M059J (cell line): ENCODE measurements at places on chromosomes 6 and 20. TPM values are rescaled to one million over a fixed set of nuclear protein-coding genes. Genes with fewer than 3 reads are reported as not detected.
A peak's percentile ranks its signal among the peaks of the same experiment; 100 is the strongest.

DNA sequence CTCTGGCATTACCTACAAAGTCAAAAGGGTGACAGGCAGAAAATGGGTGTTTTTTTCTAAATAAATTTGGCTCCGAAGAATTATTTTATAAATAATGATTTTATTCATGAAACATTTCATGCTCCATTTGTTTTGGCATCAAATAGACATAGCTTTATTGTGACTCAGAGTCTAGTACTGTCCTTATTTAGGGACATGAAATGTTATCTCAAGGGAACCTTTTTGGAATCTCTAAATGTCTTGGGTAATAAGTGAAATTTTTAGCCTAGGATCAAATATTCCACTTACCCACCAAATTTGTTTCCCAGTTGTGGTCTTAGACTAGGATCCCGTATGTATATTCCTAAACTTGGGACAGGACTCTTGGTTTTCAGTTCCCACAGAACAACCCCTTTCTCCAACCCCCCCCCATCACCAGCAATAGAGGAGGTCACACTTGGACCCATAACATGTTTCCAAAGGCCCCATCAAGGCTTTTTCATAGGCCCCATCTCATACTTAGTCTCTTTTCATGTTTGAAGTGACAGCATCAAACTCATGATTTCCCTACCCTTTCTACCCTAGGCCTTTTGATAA is 81.8 kb downstream of the JAG1 start:
- peak; percentile 70 for DNase-seq

The CRISP3 gene
- not detected in 2 replicates for total RNA-seq

DNA sequence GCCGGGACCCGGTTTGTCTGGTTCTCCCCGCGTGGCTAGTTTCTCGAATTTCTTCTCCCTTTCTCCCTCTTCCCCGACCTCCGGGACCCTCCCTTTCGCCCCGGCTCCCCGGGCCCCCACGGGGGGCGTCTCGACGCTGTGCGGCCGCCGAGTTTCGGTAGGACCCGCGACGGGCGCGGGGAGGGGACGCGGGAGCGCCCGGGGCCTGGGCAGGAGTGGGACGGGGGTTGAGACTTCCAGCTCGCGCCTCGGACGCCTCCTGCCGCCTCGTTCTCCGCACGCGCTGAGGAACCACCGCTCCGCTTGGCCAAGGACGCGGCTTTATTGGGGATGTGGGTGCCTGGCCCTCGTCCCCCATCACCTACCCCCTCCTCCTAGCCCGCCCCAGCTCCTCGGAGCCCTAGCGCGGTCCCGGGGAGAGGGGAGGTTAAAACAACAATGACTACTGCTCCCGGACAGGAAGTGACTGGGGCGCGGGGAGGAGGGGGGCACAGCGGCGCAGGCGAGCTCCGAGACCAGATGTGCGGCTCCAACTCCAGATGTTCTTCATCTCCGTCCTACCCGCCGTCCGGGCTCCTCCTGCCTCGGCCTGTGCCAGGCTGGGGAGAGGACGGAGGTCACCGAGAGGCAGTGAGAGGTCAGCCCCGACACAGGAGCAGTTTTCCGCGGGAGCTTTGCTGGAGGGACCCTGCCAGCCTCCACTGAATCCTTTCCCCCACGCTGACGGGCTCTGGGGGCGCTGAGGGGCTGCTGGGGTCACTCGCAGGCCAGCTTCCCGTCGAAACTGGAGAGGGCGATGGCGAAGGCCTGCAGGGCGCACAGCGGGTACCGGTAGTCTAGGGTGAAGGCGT is 917 bp upstream of the TEAD3 start:
- peak; percentile 77 for DNase-seq

The CHD6 gene
- total RNA-seq: 16.8 and 25.6 TPM in 2 replicates

DNA sequence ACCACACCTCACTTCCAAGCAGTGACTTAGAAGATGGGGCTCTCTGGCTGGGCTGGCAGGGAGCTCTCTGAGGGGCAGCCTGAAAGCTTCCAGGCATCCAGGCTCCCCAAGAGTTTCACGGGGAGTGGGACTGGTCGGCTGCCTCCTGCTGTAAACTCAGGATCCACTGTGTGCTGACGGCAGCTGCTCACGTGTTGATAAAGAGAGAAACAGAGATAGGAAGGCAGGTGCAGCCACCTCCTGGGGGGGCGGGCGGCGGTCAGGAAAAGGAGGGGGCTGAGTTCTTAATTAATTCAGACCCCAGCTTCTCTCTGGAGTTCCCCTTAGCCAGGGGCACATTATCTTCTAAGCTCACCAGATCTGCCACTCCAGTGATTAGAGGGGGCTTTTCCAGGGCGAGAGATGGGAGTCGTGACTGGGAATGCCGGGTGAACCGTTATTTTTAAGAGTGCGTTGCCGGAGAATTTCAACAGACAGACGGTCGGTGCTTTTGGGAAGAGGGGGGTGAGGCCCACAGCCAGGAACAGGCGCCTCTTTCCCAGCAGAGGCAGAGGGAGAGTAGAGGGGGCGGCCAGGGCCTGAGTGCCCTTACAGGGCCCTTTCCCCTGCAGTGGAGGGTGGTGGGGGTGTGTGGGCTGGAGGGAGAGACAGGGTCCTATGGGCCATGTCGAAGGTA is 70.9 kb downstream of the CD40 start:
- no peak for DNase-seq

GRCh38 chr20:44053046-44053445 is 133.9 kb downstream of the JPH2 start:
- no peak for DNase-seq

GRCh38 chr20:41552295-41553068 is 65.7 kb downstream of the CHD6 start:
- DNase-seq: no peak
